ENCODE measurements at places on chromosomes 1 and 21. TPM values are rescaled to one million over a fixed set of nuclear protein-coding genes. Genes with fewer than 3 reads are reported as not detected.

DNA sequence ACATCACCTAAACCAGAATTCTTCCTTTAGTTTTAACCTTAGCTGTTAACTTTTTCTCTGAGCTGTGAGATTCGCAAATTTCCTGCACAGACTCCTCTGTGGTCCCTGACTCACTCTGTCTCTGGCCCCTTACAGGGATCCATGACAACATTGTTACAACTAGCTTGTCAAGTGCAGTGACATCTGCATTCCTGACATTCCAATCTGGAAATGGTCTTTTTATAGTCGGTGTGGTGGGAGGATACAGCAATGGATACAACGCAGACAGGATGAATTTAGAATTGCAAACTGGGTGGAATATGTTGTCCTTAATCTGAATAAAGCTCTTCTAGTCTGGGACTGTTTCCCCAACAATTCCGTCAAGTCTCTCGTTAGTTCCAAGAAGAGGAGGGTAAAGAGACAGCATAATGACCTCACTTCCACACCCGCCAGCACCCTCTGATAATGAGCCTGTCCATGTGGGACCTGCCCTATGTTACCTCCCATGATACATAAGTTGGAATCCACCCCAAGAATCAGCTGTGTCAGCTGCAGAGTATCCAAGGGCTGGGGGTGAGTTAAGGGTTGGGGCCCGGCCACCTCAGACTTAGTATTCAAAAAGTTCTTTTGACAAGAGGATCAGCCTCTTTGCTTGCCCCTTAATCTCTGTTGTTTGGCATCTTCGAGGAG lies 49.4 kb downstream of the ILDR2 start:
- H3K27ac ChIP-seq, result no peak overlapping the region
- no peak overlapping the region for H3K4me3 ChIP-seq
- H3K4me1 ChIP-seq, result no peaks in the 10 kb centered on the region
- DNase-seq, result no peak
- peaks cover 9% of the 10 kb centered on the region for H3K27me3 ChIP-seq
- no peaks in the 10 kb centered on the region for H3K36me3 ChIP-seq

DNA sequence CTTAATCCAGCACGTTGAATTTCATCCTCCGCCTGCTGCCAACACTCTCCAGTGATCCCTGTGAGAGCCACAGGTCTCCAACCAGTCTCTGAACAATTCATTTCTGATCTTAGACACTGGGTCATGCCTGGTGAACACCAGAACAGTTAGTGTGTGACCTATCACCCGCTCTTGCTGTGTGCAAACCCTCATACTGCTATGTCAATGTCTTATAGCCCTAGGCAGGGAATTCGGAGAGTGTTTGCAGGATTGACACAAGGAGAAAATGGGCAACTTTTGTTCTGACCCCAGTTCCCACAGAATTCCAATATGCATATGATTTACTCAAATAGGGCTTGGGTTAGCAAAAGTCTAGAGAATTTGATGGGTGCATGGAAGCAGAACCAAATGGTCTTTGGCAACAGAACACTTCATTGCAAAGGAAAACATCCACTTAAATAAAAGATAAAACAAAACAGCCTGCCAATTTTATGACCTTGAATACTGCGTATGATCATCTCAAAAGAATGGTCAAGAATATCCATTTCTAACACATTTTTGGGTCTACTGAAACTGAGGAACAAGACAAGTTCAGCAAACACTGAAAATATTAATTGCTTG lies 23.0 kb upstream of the GUCA2B start:
- no peaks in the 10 kb centered on the region for H3K36me3 ChIP-seq
- no peaks in the 10 kb centered on the region for H3K4me1 ChIP-seq
- no peak overlapping the region for H3K27ac ChIP-seq
- no peak for DNase-seq
- H3K27me3 ChIP-seq, result no peaks in the 10 kb centered on the region

Gene GJA8
- not detected for total RNA-seq

Gene NUDT4B
- total RNA-seq, result 279 TPM

DNA sequence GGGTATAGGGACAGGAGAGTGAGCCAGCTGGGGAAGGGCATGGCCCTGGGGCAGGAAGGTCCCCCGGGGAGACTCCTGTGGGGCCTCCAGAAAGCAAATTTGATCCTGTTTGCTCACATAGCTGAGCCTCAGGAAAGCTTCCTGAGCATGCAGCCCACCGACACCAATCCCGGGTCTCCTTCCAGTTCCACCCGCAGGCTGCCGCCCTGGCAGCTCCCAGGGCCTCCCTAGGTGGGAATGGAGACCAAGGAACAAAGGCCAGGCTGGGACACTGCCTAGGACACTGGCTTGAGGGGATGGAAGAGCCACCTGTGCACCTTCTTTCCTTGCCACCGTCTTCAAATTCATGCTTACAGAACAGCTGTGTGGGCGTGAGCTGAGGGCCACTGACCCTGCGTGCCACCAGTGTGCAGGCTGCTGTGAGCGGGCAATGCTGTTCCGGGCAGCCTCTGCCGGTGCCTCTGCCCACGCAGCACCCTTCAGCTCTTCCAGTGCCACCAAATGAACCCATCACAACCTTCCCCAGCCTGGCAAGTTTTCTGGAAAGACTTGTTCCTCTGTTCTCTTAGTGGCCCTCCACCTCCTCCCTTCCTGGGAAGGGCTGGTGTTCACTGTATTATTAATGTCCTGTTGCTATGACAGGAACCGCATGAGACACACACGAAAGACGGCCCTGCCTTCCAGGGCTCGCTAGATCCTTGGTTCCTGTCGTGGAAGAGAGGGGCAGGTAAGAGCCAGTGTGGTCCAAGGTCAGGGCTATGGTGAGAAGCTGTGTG lies 53.6 kb downstream of the ACBD3 start:
- H3K27ac ChIP-seq, result no peak overlapping the region
- no peaks in the 10 kb centered on the region for H3K36me3 ChIP-seq
- no peak overlapping the region for H3K4me3 ChIP-seq
- no peaks in the 10 kb centered on the region for H3K4me1 ChIP-seq

DNA sequence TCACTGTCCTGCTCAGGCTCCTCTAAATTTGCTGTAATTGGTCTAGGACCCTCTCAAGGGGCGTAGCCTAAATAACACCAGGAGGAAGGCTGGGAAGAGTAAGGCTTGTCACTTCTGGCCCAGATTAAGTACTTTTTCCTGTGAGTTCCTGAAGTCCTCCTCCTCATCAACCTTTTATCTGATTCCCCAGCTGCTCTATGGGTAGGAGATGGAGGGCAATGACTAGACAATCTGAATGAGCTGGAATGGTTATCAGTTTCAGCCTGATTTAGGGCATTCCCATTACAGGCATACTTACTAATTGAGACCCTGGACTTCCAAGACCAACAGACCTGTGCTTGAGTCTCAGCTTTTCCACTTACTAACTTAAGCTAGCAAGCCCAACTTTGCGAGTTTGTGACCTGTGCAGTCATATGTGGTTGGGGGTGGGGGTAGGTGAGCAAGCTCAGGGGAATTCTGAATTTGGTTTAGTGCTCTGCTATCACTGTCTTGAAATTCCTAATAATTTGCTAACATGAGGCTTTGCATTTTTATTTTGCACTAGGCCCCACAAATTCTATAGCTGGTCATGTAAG lies 18.0 kb upstream of the FGGY start:
- H3K27me3 ChIP-seq, result no peaks in the 10 kb centered on the region
- no peak overlapping the region for H3K27ac ChIP-seq
- H3K4me1 ChIP-seq, result no peaks in the 10 kb centered on the region
- no peak for DNase-seq
- H3K4me3 ChIP-seq, result no peak overlapping the region

Gene HLX
- 7.2 TPM for total RNA-seq

Gene NEK2
- total RNA-seq, result not detected
